Fibroblast of mammary gland (primary cell): ENCODE measurements at places on chromosomes 6 and 20.

- peak; percentile 18 for DNase-seq
Measured at GRCh38 chr6:17709476-17709875, 2.8 kb upstream of the NUP153 start.

GRCh38 chr6:82554666-82555065 is 191.0 kb downstream of the TPBG start:
- peak; percentile 92 for DNase-seq

GRCh38 chr6:38497546-38497945 is 142.2 kb downstream of the BTBD9 start:
- DNase-seq = no peak

- no peak for DNase-seq
Measured at GRCh38 chr6:37441651-37442050, 8.6 kb downstream of the CMTR1 start.

GRCh38 chr6:136086686-136087085 is 163.4 kb downstream of the MTFR2 start:
- DNase-seq = no peak

DNA sequence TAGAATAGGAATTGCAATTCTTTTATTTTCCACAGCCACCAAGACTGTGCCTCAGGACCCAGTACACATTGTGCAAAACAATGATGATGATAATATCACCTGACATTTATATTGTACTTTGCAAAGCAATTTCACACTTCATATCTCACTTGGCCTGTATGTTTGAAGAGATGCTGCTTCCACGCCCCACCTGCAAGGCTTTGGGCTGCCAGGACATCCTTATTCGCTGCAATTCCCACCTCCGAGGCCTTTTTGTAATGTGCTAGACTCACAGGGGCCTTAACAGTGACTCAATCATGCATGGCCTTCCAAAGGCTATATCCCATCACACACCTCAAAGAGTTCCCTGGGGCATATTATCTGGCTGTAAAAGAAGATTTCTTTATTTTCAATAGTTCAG is 200.9 kb downstream of the MYLK4 start:
- DNase-seq = no peak

GRCh38 chr20:3628502-3629314 is 34.5 kb downstream of the GFRA4 start:
- DNase-seq = no peak

- DNase-seq = no peak
Measured at GRCh38 chr6:104606361-104606760, 253.4 kb downstream of the HACE1 start.
